Kidney tubule cell (primary cell): ENCODE measurements at places on chromosomes 7 and 10.
A peak's percentile ranks its signal among the peaks of the same experiment; 100 is the strongest.

- peak; percentile 46 for DNase-seq
Measured at GRCh38 chr10:131786756-131787605, 113.8 kb upstream of the PPP2R2D start.

- DNase-seq: no peak
Measured at GRCh38 chr10:15163253-15163828, 5.2 kb downstream of the NMT2 start.

DNA sequence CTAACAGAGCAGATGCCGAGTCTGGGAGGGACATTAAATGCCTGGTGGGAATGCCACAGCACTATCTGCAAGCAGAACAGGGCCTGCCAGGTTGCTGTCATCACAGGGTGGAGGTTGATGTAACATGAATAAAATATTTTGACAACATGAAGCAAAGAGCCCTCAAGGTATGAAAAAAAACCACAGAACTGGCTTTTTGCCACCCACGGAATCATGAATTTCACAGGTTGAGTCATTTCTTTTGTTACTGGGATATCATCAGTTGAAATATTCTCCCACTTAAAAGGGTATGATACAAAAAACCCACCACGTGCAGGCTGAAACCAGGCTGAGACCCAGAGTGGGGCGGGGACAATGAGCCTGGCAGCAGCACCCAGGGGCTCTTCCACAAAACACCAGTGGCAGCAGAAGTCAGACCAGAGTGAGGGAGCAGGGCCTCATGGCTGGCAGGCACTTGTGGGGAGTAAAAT, 220.1 kb downstream of the TNS3 start:
- peak; percentile 91 for DNase-seq

DNA sequence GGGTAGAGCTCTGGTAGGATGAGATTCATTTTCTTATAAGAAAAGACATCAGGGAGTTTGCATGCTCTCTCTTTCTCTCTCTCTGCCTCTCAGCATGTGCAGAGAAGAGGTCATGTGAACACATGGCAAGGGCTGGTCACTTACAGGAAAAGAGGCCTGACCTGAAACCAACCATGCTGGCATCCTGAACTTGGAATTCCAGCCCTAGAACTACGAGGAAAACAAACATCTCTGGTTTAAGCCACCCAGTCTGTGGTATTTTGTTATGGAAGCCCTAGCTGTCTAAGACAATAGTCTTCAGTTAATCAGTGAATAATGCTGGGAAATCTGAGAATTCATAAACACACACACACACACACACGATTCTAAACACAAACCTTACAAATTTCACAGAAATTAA, 1104.2 kb upstream of the LRRN3 start:
- DNase-seq: peak; percentile 27

DNA sequence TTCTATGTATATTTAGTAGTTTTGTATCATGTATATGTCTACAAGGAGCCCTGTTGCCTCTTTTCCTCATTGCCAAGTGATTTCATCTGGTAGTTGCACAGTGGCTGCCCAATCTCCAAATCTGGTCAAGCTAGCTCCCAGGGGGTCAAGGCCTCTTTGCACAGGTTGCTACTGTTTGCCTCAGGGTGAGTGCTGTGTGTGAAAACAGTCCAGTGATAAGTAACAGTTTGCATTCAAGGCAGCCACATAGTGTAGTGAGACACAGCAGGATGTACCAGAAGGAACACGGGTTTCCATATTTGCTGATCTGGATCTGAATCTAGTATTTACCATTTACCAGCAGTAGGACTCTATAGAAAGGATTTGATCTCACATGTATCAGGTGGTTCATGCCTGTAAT, 13.3 kb upstream of the EPC1 start:
- DNase-seq: no peak

DNA sequence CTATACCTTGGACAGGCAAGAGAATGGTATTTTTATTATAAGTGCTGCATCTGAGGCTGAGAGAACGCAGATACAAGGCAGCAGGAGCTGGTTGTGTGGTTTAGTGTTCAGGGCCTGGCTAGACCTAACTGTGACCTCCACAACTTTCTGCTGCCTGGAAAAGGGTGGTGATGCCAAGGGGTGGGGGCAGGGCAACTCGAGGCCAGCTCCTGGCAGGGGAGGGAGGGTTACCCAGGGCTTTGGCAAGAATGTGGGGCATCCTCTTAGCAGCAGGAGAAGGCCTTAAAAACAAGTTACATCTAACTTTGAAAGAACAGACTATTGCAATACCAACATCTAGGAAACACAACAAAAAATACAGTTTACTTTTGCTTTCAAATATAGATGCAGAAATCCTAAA, 13.0 kb downstream of the MXI1 start:
- DNase-seq: no peak

GRCh38 chr7:131371411-131371810, 43.7 kb downstream of the MKLN1 start:
- no peak for DNase-seq

- DNase-seq: no peak
Measured at GRCh38 chr7:93039786-93040185, 78.0 kb downstream of the SAMD9 start.

DNA sequence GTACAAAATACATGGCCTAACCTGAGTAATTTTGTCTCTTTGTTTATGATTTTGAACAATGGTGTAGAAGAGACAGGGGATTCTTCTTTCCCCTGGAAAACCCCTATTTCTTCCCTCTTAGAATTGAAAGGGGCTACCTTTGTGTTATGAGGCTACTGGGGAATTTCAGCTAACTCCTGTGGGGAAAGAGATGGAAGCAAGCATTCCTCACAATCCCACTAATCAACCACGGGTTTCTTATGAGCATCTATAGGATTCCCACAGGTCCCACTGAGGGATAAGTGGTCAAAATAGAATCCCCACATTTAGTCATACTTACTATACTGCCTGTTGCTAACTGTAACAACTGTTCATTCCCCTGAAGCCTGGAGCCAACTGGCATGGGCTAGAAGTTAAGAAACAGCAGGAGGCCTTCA, 32.2 kb upstream of the ITGB8 start:
- DNase-seq: no peak

DNA sequence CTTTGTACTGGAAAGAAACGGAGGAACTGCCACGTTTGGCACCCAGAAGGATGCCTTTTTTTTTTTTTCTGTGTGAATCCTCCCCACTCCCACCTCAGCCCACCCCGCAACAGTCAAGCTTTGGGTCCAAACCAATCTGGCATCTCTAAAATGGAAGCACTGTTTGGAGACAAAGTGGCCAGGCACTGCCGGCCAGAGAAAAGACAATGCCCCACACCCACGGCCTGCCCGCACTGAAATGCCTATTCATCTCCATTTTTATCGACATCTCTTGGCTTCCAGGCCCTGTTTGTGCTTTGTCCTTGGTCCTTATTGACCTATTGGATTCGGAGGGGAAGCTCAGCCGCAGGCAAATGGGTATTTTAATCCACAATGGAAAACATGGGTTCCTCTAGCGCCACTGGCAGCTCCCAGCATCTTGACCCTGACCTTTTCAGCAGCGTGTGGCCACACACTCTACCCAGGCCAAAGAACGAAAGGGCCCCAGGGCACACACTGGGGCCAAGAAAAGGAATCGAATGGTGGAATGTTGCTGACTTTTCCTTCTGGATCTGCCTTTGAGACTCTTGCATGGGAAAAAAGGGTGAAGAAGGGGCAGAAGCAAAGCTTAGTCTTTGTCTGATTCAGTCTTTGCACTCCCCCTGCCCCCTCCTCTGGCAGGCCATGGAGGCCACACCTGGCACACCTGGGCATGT, 162.6 kb upstream of the CDCA7L start:
- no peak for DNase-seq

- DNase-seq: peak; percentile 31
Measured at GRCh38 chr10:101029520-101030295, 1.2 kb downstream of the PDZD7 start.

DNA sequence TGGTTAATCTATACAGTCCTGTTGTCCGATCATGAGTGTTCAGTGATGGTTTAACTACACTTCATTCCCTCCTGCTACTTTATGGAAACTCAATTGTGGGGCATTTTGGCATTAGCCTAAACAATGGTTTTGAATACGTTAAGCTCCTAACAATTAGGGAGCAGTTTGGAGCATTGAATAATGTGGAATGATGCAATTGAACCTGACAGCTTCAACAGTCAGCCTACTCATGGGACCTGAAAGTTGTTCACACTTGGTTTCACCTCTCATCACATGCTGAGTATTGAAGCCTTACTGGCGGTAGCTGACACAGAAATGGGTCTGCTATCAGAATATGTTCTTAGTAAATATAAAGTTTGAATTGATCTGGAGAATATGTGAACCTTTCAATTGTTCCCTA, 186.1 kb downstream of the MLLT10 start:
- peak; percentile 52 for DNase-seq

DNA sequence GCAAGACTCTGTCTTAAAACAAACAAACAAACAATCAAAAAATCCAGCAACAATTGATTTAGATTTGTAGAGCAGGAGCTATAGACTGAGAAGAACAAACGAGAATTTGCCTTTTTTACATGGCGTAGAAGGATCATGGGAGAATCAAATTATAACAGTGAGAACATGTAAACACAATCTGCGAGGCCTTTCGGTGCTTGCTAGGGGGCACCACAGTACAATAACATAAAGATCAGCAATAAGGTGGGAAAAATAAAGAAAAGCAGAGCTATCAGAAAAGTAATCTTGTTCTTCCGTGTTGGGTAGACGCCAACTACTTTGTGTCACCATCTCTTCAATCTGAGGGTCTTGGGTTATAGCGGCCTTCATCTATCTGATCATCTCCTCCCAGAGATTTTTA, 82.2 kb downstream of the NOD1 start:
- DNase-seq: no peak

DNA sequence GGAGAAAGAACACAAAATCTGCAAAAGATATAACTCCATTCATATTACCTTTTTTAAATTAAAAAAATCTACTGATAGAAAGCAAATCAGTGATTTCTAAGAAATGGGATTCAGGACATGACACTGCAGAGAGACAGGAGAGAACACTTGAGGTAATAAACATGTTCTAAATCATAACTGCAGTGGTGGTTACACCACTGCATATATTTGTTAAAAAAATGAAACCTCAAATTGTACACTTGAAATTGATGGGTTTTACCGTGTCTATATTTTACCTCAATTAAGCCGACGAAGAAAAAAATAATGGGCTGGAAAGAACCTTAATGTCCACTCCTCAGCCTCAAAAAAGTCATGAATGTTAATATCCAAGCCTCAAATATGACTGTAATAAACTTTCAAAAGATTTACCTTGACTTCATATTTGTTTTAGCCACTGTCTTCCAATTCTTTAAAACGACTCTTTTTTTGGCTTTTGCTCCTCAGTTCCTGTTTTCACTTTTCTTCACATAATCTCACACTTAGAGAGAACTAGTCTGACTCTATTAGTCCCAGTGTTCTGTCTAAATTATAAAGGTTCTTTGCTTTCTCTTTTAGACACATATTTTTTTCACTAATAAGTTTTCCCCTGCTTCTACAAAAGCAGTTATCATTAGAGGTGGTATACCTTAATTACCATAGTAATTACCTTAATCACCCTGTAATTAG, 502.4 kb downstream of the GRM8 start:
- no peak for DNase-seq

- DNase-seq: peak; percentile 25
Measured at GRCh38 chr10:339038-339391, 203.8 kb downstream of the ZMYND11 start.

GRCh38 chr7:101974393-101974792, 157.0 kb downstream of the CUX1 start:
- DNase-seq: no peak

DNA sequence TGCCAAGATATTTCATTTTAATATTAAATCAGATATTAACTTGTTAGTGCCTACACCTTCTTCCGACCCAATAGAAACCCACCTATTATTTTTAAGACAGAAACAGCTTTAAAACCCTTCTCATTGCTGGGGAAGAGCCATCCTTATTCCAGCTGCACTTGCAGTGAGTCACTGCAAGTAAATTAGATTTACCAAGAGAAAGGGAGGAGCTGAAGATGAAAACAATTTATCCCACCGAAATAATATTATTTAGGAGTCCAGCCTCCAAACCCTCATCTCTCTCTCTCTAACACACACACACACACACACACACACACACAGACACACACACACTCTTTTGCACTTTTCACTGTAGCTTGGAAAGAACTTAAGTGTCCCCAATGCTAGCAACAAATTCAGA, 26.9 kb downstream of the TWIST1 start:
- DNase-seq: no peak

- peak; percentile 31 for DNase-seq
Measured at GRCh38 chr10:80204677-80205476, 460 bp downstream of the ANXA11 start.

GRCh38 chr7:46738796-46739195, 817.7 kb upstream of the IGFBP3 start:
- DNase-seq: no peak

- no peak for DNase-seq
Measured at GRCh38 chr7:135251496-135252391, 18.1 kb downstream of the STRA8 start.
